ENCODE measurements at places on chromosomes 5 and 9.

DNA sequence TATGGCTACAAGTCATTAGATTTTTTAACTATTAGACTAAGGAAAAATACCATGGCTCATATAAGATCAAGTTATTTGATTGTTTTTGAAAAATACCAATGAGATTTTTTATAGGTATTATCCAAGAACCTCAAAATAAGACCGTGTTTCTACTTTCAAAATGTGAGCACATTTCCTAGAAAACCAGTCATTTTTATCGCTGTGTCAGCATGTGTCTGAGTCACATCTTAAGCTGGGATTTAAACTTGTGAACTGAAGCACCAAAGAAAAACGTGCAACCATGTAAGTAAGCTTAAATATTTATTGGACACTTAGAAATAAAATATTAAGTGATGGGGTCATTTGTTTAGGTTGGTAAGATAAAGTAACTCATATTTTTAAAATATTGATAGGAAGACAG, 1676.0 kb upstream of the NUDT12 start:
- no peak for DNase-seq

- no peak for DNase-seq
Measured at GRCh38 chr9:35974800-35975199, 16.8 kb upstream of the OR2S2 start.

DNA sequence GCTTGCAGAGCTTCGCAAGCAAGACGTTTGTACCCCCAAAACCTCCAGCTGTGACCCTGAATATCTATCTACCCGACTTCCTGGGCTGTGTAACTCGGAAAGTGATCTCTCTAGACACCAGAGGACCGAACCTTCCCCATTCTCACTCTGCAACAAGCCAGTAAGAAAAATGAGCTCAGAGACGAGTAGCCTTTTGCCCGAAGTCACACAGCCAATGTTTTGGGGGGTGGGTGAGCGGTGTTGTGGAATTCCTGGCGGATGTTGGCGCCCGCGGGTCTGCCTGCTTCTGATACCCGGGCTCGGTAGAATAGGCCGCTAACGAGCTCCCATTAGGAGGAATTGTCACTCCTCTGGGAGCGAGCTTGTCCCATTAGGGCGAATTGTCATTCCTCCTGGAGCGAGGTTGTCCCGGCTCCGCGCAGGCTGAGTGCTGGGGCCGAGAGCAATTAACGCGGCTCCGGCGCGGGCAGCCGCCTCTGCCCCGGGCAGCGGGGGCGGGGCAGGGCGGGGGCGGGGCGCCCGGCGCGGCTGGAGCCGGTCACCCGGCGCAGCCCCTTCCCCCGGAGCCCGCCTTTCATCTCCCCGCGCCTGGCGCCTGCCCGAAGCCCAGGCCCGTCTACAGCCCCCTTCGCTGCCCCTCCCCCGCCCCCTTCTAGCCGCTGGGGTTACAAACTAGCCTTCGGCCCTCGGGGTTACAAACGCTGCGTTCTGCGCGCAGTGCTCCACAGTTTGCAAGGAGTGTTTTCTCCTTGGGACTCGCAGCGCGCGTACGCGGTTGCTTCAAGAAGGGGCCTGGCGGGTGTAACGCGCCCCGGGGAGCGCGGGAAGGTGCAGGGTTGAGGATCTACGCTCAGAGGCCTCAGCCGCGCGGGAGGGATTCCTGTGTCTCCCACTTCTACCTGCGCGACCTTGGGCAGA, 3.5 kb upstream of the MSX2 start:
- DNase-seq, result no peak

GRCh38 chr9:95780751-95781150, 94.7 kb upstream of the ERCC6L2 start:
- no peak for DNase-seq

All from CD4-positive, alpha-beta memory T cell (primary cell).